ENCODE measurements at places on chromosomes 5 and 9.

DNA sequence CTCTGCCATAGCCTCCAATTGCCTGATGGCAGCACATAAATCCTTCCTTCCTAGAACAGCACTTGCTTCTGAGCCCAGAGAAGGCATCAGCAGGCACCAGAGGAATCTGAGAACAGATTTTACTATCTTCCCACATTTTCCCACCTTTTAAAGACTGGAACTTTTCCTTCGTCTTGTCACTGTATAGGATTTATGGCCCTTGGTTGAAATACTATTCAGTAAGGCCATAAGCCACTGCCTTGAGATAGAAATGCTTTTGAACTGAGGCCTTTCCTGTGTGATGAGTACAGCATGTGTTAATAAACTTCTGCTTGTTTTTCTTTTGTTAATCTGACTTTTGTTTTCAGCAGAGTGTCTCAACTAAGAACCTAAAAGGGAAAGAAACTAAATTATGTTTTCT lies 84.3 kb downstream of the MRPS27 start:
- no peak for DNase-seq

GRCh38 chr5:35172533-35172932 lies 57.8 kb downstream of the PRLR start:
- no peak for DNase-seq

DNA sequence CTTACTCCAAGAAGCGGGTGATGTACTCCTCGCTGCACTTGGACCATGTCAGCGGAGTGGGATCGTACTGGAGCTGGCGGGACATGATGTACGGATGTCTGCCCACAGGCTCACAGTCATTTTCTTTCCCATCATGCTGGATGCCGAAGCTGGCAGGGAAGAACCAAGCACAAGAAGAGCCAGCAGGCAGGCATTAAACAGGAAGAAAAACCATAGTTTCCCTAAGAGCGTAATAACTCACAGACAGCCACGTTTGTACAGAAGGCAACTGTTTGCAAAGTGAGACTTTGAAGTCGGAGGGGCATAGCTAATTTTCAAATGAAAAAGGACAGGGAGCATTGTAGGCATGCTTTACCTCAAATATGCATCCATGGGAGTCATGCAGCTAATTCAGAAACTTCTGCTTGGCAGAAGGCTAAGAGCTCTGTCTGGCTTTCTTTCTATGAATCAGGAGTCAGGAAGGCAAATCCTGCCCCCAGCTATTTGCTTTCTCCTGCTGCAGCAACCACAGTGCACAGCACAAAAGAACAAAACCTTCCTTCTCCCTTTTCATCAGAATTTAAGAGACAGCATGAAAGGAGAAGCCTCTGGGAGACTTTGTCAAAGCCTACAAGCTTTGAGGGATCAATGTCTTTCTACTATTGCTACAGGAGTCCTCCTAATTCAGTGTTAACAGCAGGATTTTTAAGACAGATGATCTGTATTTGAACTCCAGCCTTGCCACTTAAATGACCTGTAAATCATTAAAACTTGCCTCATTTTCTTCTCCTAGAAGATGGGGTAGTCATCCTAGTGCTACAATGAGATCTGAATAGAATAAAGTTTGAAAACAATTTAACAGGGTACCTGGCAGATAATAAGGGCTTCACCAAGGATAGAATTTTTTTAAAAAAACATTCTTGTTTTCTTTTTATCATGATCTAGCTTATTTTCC lies 209.1 kb downstream of the TARS1 start:
- DNase-seq = peak; percentile 92

GRCh38 chr5:89769975-89770374 lies 639.6 kb downstream of the CETN3 start:
- peak; percentile 68 for DNase-seq

- DNase-seq = no peak
Measured at GRCh38 chr9:76240578-76240977, 153.6 kb downstream of the RFK start.

DNA sequence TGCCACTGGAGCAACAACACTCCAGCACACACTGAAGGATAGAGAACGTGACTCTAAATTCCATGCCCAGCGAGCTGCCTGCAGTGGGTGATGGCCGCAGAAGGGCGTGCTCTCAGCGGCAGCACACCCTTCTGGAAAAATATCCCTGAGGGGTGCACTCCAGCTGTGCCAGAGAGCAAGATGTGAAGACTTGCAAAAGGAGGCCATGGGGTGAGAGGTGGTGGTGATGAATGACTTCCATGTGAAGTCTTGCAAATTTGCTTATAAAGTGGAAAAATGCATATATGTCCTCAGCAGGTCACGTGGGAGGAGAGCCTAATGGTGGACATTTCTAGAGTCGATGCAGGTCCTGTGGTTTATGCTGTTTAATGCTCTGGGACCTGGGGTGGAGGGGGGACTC lies 39.8 kb upstream of the COL5A1 start:
- DNase-seq = peak; percentile 38

- DNase-seq = no peak
Measured at GRCh38 chr5:23314827-23315226, 192.6 kb upstream of the PRDM9 start.

GRCh38 chr9:131633491-131634031 lies 88.2 kb downstream of the PRRT1B start:
- peak; percentile 46 for DNase-seq

DNA sequence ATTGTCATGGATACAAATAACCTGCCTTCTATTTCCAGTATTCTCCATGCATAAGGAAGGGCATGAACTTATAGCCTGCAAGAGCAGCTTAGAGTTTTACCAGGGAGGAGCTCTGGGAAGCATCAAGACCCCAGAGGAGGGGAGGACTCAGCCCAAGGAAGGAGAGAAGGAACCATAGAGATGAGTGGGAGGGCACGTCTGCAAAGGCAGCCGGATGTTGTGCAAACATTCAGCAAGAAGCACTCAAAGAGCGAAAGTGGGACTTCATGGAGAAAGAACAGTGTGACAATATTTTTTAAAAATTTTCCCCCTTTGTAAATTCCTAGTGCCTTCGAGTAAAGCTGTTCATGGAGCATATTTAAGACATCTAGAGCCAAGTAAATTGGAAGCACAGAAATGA lies 270.1 kb upstream of the PTGER4 start:
- DNase-seq = no peak

DNA sequence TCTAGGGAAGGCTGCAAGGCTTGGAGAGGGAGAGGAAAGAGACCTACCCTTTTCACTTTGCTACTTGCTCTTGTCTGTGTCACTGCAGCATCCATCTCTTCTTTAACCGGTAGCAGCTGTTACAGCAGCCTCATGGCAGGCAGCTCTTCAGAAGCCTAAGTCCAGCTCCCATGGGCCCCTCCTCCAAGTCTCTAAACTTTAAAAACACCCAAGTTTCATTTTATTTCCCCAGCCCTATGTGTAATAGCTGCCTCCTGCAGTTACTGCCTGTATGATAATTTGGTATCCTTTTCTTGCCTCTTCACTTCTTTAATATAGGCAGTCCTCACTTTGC lies 313.1 kb upstream of the PIK3R1 start:
- DNase-seq = no peak

Measured in fibroblast of skin of scalp (primary cell).